ENCODE measurements at places on chromosomes 2 and 18.

GRCh38 chr18:49666045-49666775 is 104.4 kb downstream of the LIPG start:
- DNase-seq: no peak

- DNase-seq: no peak
Observed at GRCh38 chr18:58796220-58796619, 68.5 kb upstream of the ZNF532 start.

DNA sequence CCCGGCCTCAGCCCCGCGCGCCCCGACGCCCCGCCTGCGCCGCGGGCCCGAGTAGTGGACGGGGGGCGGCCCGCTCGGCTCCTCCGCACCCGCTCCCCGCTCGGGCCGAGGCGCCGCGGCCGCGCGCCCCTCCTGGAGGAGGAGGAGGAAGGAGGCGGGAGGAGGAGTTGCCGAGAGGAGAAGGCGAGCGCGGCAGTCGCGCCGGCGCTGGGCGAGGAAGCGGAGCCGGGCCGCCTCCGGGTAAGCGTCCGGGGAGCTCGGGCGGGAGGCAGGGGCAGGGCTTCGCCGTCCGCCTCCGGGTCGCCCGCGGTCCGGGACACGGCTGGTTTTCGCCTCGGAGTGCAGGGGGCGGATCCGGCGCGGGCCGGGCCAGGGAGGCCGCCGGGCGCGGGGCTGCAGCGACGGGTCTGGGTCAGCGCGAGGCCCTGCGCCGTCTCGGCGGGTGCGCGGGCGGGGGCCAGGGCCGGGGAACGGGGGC is at the start of gene SOCS6:
Gene SOCS6 (plus strand): TSS at position 195 of the 478 bp plus-strand sequence. CDS start 35,624 bp downstream, outside the sequence.
- peak; percentile 59 for DNase-seq

DNA sequence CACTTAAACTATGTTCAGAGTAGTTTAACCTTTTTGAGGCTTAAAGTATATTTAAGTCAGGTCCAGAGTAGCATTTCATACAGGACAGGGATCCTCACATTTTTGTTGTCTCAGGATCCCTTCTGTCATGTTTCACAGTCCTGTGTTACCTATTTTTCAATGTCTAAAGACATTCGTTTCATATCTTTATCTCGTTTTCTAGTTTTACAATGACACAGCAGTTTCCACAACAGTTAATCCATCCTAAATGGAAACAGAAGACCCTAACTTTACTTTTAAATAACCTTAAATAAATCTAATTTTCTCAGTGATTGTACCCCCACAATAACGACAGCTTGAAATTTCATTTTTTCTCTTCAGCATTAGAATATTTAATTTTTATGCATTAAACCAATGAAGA is 17.3 kb upstream of the SCN9A start:
- DNase-seq: no peak

DNA sequence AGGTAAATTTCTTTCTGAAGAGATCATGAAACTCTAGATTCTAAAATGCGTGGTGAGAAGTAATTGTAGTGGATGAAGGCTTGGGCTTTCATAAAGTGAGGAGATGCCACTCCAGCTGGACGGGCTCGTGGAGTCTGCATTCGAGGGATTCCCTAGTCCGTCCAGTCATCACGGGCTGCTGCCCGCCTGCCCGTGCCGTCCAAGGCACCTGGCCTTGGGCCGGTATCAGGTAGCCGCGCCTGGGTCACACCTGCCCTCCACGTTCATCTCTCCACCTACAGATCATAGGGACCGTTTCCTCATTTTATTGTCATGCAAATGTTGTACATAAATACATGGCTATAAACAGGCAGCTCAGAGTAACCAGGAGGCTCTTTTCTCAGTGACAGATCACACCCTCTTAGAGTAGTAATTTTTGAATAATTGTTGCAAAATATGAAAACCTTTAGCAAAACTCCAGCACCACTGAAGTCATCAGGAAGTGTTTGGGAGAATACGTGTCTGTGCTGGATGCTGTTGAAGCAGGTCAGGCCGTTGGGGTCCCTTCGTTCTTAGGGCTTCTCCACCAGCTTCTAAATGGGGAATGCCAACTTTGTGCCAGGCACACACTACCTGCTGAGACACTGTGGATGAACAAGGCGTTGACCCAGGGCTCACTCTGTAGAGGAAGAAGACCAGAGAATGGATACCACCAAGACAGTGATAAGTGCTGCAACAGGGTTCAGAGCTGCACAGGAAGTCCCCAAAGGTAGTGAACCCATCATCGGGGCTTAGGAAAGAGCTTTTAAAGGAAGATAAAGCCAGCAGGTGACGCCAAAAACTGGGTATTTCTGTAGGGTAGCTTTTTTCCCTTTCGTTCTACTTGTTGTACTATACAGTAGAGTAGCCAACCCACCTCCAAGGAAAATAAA is 112.5 kb downstream of the FAM210A start:
- DNase-seq: no peak

GRCh38 chr2:217289177-217289906 is 429.5 kb upstream of the TNP1 start:
- no peak for DNase-seq

GRCh38 chr2:47771211-47771610 is 11.7 kb upstream of the MSH6 start:
- DNase-seq: no peak

- peak; percentile 49 for DNase-seq
Observed at GRCh38 chr2:121884511-121884921, 129.1 kb downstream of the TSN start.

DNA sequence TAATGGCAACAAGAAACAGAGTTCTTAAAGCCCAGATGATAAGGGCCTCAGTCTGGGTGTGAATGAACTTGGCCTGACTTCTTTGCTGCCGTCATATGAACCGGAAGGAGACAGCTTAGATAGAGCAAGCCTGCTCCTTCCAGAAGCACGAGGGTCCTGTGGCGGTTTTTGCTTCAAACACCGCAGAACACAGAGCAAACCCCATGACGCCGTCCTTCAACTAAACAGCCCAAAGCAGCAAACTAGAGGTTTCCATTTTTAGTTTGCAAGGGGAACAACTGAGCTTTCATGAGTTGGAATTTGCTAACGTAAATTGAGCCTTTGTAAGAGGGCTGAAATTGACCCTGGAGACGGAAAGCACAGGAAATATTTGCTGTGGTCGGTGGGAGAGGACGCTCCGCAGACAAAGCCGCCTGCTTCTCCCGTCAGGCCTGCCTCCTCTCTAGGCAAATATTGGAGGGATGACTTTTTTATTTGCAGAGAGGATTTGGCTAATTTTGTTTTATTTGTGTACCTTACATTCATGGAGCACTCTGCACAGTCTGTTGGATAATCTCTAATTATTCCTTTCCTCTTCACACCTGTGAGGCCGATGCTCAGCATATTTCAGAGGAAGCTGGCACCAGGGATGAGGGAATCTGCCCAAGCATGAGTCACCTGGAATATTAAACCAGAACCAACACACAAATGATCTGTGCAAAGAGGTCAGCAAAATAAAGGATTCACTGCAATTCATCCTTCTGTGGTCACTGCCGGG is 134.0 kb upstream of the NCK2 start:
- DNase-seq: peak; percentile 7

DNA sequence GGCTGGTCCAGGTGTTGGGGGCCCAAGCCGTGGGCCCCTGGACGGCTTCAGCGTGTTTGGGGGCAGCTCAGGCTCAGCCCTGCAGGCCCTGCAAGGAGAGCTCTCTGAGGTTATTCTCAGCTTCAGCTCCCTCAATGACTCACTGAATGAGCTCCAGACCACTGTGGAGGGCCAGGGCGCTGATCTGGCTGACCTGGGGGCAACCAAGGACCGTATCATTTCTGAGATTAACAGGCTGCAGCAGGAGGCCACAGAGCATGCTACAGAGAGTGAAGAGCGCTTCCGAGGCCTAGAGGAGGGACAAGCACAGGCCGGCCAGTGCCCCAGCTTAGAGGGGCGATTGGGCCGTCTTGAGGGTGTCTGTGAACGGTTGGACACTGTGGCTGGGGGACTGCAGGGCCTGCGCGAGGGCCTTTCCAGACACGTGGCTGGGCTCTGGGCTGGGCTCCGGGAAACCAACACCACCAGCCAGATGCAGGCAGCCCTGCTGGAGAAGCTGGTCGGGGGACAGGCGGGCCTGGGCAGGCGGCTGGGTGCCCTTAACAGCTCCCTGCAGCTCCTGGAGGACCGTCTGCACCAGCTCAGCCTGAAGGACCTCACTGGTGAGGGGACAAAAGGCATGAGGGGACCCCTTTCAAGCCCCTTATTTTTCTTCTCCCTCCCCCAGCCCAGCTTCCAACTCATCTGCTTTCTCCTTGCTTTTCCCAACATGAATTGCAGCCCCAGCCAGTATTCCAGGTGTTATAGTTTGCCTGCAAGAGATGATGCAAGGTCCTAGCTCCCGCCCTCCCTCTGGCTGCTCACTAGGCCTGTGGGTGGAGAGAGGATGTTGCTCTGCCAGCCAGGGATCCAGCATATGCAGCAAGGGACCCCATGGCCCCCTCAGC is 2.9 kb upstream of the KHK start:
- no peak for DNase-seq

- DNase-seq: no peak
Observed at GRCh38 chr2:10655499-10656225, 34.1 kb downstream of the NOL10 start.

DNA sequence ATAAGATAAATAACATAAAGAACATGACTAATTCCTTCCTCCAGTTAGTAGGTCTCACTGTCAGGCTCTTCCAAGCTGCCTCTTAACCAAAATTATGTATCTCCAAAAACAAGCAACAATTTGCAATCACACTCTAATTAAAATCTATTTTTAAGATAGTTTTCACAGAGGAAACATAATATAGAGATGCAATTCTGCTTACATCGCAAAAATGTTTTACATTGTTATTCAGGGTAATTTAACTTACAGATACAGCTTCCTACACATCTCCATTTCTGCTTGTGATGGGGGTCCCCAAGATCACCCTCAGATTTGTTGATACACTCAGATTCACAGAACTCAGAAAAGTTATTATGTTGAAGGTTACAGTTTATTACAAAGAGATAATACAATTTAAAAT is 115.5 kb downstream of the DSC3 start:
- no peak for DNase-seq

GRCh38 chr18:11728249-11728648 is 39.2 kb downstream of the GNAL start:
- no peak for DNase-seq

GRCh38 chr2:27323596-27324285 is 844 bp upstream of the MPV17 start:
- DNase-seq: no peak

- no peak for DNase-seq
Observed at GRCh38 chr2:69605284-69605683, 38.3 kb downstream of the AAK1 start.

- DNase-seq: peak; percentile 37
Observed at GRCh38 chr2:223692191-223692947, 90.2 kb upstream of the SCG2 start.

- DNase-seq: peak; percentile 12
Observed at GRCh38 chr18:44945888-44946401, 265.3 kb downstream of the SETBP1 start.

DNA sequence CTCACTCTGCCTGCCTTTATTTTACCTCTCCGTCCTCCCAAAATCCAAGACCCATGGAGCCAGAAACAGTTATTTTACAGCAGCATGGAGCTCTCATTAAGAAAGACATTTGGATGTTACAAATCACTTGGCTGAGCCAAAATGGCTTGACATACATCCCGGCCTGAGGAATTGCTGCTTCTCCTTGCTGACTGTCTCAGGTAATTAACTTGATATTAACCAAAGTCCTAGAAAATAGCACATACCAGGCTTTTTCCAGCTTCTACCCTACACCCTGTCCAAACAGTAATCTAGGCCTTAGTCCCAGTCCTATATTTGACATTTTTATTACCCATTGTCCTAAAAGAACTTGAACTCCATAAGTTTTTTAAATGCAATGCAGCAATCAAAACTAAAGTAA is 205.0 kb downstream of the TMX3 start:
- no peak for DNase-seq

DNA sequence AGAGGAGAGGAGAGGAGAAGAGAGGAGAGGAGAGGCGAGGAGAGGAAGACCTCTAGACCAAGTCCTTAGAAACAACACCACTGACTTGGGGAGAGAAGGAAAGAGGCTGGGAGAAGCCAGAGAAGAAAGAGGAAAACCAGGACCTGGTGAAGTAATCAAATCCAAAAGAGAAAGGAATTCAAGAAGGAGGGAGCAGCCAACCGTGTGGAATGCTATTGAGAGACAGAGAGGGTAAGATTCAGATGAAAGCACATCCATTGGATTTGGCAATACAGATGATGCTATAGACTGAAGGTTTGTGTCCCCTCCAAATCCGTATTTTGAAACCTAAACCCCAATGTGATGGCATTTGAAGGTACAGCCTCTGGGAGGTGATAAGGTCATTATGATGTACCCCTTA is 50.7 kb downstream of the GALNT14 start:
- no peak for DNase-seq

DNA sequence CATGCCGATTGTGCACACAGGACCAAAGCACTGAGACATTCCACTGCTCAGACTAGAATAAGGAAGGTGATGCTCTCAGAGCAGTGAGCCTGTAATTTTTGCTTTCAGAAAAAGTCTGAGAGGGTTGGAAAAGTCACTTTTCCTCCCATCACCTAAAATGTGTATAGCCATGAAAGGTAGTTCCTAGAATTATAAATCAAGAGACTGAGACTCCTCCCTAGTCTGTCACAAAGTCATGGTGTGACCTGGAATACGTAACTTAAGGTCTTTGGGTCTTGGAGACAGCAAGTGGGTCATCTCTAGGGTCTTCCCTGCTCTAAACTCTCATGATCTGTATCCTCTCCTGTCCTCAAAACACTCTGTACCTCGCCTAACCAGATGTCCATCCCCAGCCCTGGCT is 16.9 kb downstream of the ZNF521 start:
- no peak for DNase-seq

DNA sequence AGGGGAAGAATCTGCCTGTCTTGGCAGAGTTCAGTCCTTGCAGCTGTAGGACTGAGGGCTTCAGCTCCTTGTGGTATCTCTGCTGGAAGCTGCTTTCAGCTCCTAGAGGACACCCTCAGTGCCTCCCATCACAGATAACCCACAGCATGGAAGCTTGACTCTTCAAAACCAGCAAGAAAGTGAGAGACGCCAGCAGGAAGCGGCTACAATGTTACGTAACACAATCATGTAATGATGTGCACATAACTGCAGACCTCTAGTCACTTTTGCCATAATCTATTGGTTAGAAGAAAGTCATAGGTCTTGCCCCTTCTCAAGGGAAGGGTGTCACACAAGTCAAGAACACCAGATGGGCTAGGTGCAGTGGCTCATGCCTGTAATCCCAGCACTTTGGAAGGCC is 69.1 kb upstream of the AFF3 start:
- no peak for DNase-seq

DNA sequence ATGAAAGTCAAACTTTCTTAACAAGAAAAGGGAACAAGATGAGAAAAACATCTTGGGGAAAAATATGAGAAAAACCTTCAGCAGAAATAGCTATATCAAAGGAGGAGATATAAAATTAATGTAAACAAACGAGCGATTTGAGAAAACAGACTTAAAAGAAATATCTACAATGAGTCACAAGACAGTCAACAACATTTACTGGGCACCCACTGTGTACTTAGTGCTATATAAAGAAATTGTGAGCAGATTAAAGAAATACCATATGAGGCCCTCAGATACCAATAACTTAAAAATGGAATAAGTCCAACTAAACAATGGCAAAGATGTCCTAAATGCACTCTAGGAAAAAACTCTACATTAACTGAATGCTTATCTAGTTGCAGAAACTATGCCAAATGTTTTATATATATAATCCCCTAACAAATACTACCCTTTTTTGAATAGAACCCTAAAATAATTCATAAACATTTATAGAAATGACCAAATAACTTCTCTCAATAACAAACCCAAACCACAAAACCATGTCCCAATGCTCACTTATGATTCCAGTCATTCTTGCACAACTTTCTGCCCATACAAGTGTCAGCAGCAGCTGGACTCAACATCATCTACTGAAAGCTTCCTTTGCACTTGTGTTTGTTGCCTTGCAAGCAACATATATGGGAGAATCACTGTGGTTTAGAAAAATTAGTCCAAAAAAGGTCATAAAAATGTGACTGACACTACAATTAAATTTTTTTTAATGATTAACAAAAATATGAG is 83.5 kb downstream of the COBLL1 start:
- DNase-seq: no peak

Measured in neural crest cell (in vitro differentiated cells).